M059J (cell line): ENCODE measurements at places on chromosomes 1 and 21. TPM values are rescaled to one million over a fixed set of nuclear protein-coding genes. Genes with fewer than 3 reads are reported as not detected.

TMPRSS2 gene
- 2.3 and 5.5 TPM in 2 replicates for total RNA-seq

S100A7A gene
- total RNA-seq, result not detected in 2 replicates

PLCH2 gene
- total RNA-seq, result not detected in 2 replicates

TXNDC12 gene
- total RNA-seq, result 91.3 and 116 TPM in 2 replicates

LEMD1 gene
- not detected in 2 replicates for total RNA-seq

TNFRSF4 gene
- not detected in 2 replicates for total RNA-seq

NBPF20 gene
- total RNA-seq, result 1.1 and 3.3 TPM in 2 replicates

FGR gene
- 0.17 TPM in 1 of 2 replicates, not detected in the other for total RNA-seq

SELE gene
- not detected in 2 replicates for total RNA-seq

PTCH2 gene
- total RNA-seq, result 0.17 TPM in 1 of 2 replicates, not detected in the other

IPO9 gene
- 31.3 and 43.9 TPM in 2 replicates for total RNA-seq

CFAP74 gene
- not detected in 2 replicates for total RNA-seq

TNFRSF18 gene
- total RNA-seq, result not detected in 2 replicates

TMPRSS15 gene
- 0.17 and 0.91 TPM in 2 replicates for total RNA-seq

OR2G6 gene
- not detected in 2 replicates for total RNA-seq

NFASC gene
- 17.6 and 24.1 TPM in 2 replicates for total RNA-seq

AGT gene
- total RNA-seq, result 0.42 TPM in 1 of 2 replicates, not detected in the other
